ENCODE measurements at places on chromosomes 3 and 15. TPM values are rescaled to one million over a fixed set of nuclear protein-coding genes. Genes with fewer than 3 reads are reported as not detected.

- DNase-seq: no peak
Measured at GRCh38 chr3:60696428-60697125, 554.7 kb downstream of the FHIT start.

- DNase-seq: peak; percentile 23
Measured at GRCh38 chr15:45372041-45372995, 6.0 kb downstream of the GATM start.

DNA sequence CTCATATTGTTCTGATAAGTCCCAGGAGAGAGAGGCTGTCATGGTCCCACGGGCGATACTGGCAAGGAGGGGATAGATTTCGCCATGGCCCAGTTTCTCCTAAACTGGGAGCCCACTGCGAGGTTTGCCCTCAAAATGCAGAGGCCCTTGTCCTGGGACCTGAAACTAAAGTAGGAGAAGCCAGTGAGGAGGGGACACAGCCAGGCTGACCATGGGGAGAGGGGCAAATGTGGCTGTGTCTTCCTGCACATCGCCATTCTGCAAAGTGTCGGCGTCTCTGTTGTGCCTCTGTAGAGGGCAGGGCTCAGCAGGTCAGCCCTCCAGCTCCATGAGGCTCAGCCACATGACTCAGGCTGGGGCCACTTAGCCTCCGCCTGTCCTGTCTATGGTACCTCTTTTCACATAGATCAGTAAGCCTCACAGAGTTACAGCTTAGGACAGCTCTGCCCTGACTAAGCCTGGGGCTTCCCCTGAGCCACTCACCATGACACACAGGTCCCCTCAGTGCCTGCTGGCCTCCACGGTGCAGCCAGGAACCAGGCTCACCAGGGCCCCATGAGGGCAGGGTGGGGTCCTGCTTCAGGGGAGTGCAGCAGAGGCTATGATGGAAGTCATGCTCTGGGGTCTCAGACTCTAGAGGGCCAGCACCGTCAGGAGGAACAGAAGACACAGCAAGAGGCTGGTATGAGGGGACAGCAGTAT, 28.6 kb upstream of the PLXNA1 start:
- no peak for DNase-seq

- DNase-seq: no peak
Measured at GRCh38 chr3:89043406-89043932, 64.0 kb upstream of the EPHA3 start.

GRCh38 chr15:40106203-40107161, 2.2 kb downstream of the BMF start:
- DNase-seq: peak; percentile 93

DNA sequence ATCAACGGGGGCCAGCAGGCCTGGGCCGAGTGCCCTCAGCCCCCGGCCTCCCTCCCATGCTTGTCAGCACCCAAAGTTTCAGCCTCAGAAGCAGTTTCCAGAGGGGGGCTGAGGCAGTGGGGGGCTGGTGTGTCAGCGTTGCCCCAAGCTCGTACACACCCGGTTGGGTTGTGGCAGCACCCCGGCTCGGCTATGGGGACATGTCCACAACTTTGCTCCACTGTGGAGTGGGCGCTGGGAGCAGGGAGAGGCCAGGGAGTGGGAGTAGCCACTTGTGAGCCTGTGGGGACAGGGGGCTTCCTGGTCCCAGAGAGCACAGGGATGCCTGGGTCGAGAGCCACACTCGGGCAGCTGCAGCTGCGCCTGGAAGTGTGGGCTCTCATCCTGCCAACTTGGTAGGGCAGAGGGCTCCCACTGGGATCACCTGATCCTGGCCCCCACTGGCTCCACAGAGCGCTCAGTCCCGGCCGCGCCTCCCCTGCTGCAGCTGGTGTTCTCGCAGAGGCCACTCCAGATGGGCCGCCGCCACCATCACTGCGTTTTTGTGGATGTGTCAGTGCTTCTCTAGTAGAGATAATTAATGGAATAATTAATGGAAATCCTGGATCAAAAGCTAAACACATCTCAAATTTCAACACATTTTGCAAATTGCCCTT, 75.1 kb downstream of the NR1D2 start:
- DNase-seq: peak; percentile 15

The RLBP1 gene
- not detected for total RNA-seq

DNA sequence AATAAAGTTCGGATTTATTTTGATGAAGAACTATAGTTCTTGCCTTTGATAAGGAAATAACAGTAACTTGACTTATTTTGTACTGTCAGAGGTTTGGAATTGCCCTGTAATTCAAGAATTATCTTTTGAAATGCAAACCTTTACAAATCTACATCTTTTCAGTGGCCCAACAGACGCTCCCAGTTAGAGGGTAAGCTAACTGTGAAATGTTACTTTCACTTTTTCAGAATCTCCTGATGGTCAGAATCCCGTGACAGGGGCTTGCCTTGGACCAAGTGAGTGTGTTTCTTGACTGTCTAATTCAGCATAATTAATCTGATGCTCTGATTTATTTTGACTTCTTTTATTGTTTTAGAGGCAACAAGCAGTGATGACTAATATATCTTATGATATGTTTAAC, 262.5 kb downstream of the PLOD2 start:
- no peak for DNase-seq

The FILIP1L gene
- total RNA-seq: 0.30 TPM

- DNase-seq: peak; percentile 41
Measured at GRCh38 chr15:101049856-101050622, 130.9 kb downstream of the LRRK1 start.

The LTF gene
- total RNA-seq: not detected

DNA sequence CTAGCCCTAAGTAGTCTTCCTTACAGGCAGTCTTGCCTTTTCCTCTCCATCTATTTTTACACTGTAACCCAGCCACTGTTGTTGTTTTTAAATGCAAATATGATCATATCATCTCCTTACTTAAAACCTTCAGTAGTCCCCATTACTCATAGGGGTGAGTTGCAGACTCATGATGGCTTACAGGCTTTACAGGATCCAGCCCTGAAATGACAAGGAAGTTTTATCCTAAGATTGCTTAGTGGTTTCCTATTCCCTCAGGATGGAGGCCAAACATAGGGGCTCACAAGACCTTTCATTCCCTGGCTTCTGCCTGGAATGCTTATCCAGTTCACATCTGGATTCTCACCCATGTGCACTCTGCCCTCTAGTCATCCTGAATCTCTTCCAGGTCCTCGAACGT, 27.7 kb upstream of the PCOLCE2 start:
- no peak for DNase-seq

The WDR93 gene
- not detected for total RNA-seq

DNA sequence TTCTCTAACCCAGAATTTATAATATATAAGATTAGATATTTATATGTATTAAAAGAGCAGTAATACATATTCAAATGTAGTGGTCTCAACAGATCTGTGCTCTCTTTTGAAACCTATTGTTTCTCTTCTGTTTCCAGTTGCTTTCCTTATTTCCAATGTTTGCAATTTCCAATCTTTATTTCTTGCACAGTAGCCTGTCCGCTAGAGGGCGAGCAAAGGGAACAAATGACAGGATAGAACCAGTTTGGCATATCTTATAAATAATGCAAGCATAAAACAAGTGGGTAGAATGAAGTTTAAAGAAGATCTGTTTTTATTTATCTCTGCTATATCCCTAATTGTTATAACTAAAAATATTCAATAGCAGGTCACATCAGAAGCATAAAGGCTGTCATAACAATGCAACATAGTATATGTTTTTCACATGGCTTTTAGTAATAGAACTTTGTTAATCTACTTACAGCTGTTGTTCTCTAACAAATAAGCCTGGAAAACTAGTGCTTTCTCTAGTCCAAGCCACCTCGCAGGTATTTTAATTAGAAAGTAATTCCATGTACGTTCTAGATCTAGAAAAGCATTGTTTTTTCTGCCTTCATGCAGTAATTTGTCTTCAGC, 15.1 kb upstream of the TCAIM start:
- DNase-seq: peak; percentile 21

- DNase-seq: no peak
Measured at GRCh38 chr15:53962646-53963561, 15.3 kb upstream of the UNC13C start.

The TNNC1 gene
- total RNA-seq: 4.2 TPM

DNA sequence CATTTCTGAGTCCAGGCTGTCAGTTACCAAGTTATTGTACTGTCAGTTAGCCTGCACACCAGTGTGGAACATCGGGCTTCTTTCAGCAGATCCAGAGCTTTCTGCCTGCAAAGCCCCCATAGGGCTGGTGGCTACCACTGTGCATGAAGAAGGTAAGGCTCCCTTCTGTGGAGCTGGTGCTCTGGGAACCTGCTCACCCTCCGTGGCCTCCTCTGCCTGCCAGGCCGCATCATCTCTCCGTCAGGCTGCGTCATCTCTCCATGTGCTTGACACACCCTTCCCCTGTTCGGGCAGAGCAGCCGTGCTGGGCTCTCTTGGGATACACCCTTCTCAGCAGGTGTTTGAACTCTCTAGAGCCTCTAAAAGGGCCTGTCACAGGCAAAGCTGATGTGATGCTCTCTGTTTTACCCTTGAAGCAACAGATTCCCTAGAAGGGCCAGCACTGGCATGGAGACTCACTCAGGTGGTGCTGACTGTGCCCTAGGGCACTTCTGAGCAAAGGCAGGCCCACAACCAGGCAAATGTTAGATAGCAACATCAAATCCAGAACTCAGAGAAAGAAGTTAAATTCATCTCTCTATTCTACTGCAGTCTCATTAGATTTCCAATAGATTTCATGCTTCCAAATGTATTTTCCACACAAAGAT, 261.1 kb downstream of the EPHB1 start:
- DNase-seq: no peak

The SOX2 gene
- 264 TPM for total RNA-seq

GRCh38 chr3:8987645-8988383, 24.5 kb upstream of the RAD18 start:
- peak; percentile 91 for DNase-seq

- DNase-seq: no peak
Measured at GRCh38 chr3:175192536-175192935, 333.4 kb downstream of the NAALADL2 start.

DNA sequence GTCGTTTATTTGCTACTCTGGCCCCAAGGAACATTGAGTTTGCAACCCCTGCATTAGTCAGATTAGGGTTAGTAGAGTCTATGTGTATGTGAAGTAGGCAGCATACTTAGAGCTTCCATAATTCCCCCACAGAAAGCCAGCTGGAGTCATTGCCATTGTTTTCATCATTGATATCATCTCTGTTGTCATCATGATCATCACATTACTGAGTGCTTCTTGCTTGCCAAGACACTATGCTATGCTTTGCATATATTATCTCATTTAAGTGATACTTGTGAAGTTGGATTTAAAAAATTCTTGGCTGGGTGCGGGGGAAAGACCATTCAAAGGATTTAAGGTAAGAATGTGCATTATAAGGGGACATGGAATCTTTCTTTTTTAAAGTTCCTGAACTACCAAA, 209.0 kb downstream of the CACNA2D3 start:
- DNase-seq: no peak

The TPRG1 gene
- 1.4 TPM for total RNA-seq

DNA sequence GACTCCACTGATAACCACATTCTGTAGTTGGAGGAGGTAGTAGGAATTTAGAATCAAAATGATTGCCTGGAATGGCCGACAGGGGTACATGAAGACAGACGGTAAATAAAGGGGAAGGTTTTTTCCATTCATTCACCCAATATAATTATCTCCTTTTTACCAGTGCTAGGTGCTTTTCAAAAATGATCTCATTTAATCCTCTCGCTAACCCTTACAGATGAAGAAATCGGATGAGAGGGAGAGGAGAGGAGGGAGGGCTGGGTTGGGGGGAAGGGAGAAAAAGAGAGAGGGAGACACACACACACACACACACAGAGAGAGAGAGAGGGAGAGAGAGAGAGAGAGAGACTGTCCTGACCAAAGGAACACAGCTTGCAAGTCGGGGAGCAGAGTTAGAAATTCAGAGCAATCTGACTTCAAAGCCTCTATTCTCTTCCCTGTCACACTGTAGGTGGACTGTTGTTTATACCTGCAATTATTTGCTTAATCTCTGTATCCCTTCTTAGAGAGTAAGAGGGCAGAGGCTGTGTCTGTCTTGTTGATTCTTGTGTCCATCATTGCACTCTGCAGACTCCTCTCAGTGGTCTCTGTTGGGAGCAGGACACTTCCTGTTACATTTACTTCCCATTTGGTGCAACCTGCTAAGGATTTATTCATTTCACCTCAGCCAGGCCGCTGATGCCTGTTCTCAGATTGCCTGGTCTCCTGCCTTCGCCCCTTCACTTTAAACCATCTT, 18.7 kb upstream of the PAQR9 start:
- DNase-seq: no peak

The SRGAP3 gene
- 5.3 TPM for total RNA-seq

DNA sequence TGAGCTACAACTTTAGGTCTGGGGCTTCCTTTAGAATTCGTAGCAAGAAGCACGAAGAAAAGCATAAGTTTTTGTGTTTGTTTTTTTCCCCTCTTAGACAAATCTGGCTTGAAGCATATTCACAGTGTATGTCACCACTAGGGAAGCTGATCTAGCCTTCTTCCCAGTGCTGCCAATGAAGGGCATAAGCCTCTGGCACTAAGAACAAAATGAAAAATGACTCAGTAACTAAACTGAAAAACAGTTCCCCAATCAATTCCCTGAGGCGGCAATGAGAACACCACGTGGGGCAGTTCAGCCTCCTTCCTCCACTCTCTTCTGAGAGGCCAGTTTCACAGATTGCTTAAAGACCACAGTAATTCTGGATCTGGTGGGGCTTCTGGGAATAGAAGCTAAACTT, 338.1 kb downstream of the GAP43 start:
- DNase-seq: no peak

DNA sequence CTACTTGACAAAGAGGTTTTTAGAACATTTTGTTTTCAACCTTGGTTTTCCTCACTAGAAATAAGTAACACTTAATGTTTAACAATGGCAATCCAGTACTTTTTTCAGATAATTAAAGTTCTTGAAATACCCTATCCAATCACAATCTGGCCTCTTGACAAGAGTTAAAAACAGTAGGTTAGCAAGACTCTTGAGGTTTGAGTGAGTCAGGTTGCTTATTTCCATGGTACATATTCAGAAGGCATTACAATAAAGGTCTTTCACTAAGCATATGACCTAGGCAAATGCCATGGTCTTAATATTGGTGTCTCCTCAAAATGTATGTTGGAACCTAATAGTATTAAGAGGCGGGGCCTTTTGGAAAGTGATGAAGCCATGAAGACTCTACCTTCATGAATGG, 5.6 kb downstream of the SUCNR1 start:
- no peak for DNase-seq

DNA sequence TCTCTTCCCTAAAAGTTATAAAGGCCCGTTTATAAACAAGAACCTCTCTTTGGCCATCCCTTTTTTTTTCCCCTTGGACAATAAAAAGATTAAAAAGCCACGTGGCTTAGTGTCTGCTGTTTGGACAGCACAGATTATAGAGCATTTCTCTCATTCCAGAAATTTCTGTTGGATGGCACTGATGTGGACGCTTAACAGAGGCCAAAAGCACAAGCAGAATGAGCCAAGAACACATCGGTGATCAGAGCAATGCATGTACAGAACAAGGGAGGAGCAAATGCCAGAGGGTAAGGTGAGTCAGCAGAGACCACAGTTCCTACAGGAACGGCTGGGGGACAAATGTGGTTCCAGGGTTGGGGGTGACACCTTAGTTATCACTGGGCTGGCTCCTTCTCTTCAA, 30.3 kb upstream of the CTNNB1 start:
- no peak for DNase-seq

The ROPN1 gene
- total RNA-seq: not detected

The TP63 gene
- total RNA-seq: not detected

The OR5K2 gene
- not detected for total RNA-seq

- no peak for DNase-seq
Measured at GRCh38 chr3:42377681-42378080, 32.7 kb downstream of the LYZL4 start.
